ENCODE measurements at places on chromosomes 1 and 21.
A peak's percentile ranks its signal among the peaks of the same experiment; 100 is the strongest.

- peak; percentile 12 for DNase-seq
Measured at GRCh38 chr1:154557939-154558719, at the start of gene UBE2Q1. TSS of gene UBE2Q1 (minus strand) at chr1:154558662. CDS start at chr1:154558553, 109 bp downstream.

DNA sequence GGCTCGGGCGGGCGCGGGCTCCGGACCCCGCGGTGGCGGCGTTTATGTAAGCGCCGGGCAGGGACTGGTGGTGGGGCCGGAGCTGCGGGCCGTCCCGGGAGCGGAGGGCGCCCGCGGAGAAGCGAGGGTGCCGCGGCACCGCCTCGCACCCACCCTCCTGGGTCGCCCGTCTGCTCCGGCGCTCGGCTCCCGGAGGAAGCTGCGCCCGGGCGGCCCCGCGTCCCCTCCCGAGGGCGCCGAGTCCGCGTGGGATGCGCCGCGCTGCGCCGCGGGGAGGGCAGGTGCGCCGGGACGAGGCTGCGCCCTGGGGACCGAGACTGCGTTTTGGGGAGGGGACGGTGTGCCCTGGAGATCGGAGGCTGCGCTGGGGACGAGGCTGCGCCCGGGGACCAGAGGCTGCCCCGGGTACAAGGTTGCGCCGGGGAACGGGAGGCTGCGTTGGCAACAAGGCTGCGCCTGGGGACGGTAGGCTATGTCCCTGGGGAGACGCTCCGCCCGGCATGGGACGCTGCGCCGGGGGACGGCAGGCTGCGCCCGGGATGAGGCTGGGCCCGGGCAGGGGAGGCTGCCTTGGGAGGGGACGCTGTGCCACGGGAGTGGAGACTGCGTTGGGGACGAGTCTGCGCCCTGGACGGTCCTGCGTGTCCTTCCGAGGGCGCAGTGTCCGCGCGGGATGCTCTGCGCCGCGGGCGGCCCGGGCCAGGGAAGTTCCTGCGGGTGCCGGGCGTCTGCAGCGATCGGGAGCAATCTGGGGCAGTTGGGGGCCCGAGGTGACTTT, 627 bp downstream of the ADARB1 start:
- no peak for DNase-seq

GRCh38 chr21:42646076-42646825, 7.2 kb upstream of the PDE9A start:
- DNase-seq = no peak

DNA sequence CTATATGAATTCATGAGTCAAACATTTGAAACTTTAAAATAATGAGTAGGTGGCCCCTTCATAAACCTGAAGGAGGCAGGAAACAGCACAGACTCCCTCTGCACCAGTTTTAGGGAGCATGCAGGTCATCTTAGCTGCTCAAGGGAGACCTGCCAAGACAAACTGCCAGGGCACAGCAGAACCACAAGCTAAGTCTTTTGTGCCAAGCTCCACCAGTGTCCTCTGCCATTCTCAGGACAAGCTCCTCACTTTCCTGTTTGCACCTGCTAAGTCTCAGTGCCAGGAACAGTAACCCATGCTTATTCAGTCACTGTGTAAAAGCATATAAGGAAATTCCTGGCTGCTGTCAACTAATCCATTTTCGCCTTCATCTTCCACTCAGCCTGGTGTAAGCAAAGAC, 368.9 kb downstream of the SEC16B start:
- DNase-seq = no peak

- DNase-seq = no peak
Measured at GRCh38 chr1:234434706-234435105, 44.3 kb downstream of the TARBP1 start.

DNA sequence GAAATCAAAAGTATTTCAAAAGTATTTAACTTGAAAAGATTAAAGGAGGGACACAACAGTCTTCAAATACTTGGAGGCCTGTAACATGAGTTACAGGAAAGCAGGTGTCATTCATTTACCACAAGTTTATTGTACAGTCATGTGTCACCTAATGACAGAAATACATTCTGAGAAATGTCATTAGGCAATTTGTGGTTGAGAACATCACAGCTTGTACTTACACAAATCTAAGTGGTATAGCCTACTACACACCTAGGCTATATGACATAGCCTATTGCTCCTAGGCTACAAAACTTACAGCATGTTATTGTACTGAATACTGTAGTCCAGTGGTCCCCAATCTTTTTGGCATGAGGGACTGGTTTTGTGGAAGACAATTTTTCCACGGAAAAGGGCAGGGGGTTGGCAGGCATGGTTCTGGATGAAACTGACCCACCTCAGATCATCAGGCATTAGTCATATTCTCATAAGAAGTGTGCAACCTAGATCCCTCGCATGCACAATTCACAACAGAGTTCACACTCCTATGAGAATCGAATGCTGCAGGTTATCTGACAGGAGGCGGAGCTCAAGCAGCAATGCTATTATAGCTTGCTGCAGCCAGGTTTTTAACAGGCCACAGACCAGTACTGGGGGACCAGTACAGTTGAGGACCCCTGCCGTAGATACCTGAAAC, 25.0 kb upstream of the PHTF1 start:
- DNase-seq = no peak

GRCh38 chr1:180791806-180792205, 120.9 kb upstream of the KIAA1614 start:
- no peak for DNase-seq

- no peak for DNase-seq
Measured at GRCh38 chr1:59291561-59291960, 5.3 kb upstream of the FGGY start.

DNA sequence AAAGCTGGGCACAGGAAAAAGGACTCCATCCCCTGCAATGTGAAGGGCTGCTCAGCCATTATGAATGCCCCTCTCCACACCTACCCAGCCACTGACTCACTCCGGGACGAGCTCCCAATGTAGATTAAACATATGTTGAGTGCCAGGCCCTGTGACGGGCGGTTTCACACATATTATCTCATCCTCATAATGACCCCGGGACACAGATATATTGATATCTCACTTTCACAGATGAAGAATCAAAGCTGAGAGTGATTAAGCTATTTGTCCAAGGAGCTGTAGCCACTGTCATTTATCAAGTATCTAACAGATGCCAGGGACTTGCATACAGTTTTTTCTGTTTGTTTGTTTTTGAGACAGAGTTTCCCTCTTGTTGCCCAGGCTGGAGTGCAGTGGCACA, 35.0 kb upstream of the SLC30A1 start:
- DNase-seq = no peak

GRCh38 chr1:246417813-246418564, 89.1 kb downstream of the SMYD3 start:
- DNase-seq = no peak

DNA sequence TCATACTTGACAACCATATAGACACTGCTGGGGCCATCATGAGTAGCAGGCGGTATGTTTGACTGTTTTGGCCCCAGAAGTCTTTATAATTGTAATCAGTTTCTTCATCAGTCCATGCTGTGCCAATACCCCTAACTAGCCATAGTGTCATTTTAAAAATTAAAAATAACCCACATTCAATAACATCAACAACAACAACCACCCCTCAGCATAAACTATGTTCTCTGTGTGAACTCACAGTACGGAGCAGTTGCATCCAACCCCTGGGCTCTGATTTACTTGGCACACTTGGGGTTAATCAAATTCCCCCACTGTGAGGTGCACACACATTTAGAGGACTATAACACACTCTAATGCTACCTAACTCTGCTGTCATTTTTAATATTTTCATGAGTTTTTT, 553.7 kb downstream of the USP25 start:
- no peak for DNase-seq

GRCh38 chr1:233738396-233738795, 124.5 kb downstream of the KCNK1 start:
- no peak for DNase-seq

DNA sequence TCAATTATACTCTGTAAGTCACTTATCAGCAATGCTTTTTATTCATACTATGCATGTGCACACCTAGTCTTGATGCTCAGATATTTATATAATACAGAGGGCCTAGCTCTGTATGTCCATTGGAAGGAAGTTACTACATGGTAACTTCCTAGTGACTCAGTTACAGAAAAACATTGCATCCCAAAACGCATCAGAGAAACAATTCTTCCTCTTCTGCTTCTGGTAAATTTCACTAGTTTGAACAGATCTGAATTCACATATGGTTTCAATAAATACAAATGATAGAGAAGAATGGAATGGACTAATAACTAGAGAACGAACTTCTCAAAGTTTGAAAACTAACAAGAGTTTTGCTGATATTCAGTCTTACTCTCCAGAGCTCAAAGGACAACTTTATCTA, 811.3 kb upstream of the ADGRL2 start:
- DNase-seq = no peak

- DNase-seq = no peak
Measured at GRCh38 chr1:7007902-7008301, 222.6 kb downstream of the CAMTA1 start.

- DNase-seq = no peak
Measured at GRCh38 chr1:62726011-62726442, 37.8 kb upstream of the DOCK7 start.

DNA sequence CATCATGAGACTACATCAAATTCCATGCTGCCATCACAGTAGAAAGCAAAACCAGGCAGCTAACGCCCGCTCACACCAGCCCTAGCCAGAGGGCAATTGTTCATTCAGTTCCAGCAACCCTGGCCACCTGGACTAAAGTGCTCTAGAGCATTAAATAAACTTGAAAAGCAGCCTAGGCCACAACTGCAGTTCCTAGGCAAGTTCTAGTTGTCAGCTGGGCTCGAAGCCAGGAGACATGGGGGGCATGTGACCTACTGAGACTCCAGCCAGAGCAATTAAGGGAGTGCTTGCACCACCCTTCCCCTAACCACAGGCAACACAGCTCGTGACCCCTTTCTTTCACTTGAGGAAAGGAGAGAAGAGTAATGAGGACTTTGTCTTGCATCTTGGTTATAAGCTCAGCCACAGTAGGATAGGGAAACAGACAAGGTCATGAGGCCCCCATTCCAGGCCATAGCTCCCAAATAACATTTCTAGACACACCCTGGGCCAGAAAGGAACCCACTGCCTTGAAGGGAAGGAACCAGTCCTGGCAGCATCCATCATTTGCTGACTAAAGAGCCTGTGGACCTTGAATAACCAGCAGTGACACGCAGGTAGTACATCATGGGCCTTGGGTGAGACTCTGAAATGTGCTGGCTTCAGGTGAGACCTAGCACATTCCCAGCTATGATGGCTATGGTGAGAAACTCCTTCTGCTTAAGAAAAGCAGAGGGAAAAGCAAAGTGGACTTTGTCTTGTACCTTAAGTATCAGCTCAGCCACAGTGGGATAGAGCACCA, 77.0 kb downstream of the ZZZ3 start:
- no peak for DNase-seq

GRCh38 chr21:44423312-44423821, 31.9 kb upstream of the LRRC3 start:
- DNase-seq = no peak

DNA sequence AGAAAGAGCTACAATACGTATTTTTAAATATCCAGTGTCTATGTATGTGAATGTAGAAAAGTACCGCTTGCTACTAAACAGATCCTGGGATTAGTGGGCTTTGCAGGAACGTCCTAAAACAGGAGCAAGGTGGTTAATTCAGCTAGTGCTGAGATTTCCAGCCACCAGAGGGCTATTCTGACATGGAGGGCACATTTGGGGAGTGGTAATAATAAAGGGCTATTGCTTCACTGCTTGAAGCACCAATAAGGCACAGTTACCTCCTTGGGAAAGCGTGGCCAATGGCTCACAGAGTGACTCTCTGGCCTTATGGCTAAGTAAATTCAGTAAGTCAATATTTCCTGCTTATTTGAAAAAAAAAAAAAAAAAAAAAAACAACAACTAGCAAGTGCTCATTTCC, 152.4 kb downstream of the GABPA start:
- DNase-seq = no peak

- no peak for DNase-seq
Measured at GRCh38 chr1:6743189-6744101, 41.8 kb upstream of the CAMTA1 start.

GRCh38 chr1:52862666-52863458, 20.3 kb downstream of the ZYG11A start:
- no peak for DNase-seq

DNA sequence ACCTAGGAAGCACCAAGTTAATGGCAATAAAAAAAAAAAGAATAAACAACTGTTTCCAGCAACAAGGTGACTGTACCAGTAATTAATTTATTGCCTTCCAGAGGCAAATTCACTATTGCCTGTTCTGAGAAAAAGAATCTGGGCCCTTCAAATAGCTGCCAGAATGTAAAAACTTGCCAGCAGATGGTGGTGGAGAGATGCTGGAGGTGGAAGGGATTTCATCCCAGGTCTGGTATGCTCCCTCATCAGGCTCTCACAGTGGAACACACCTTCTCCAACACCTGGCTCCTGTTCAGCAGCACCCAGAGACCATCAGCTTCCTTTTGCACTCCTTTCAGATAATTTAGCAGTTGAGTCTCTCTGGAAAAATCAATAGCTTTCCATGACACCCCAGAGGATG, 792.9 kb upstream of the ADAMTS5 start:
- DNase-seq = no peak

DNA sequence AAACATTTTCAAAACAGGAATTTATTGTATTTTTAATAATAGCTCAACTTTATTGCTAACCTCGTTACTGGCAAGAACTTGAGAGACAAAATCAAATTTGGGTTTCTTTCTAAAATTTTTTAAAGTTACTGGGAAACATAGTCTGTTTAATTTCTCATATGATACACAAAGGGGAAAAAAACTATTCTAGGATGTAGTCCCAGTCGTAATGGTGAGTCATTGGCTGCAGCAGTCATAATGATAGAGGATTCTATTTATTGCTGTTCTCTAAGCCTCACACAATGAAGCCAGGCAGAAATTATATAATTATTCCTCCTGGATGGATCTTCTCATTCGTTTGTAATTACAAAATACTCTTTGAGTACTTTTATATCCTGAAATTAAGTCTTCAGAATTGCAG, 326.5 kb upstream of the SGIP1 start:
- DNase-seq = no peak

- DNase-seq = no peak
Measured at GRCh38 chr1:243562473-243562872, 287.6 kb downstream of the AKT3 start.

DNA sequence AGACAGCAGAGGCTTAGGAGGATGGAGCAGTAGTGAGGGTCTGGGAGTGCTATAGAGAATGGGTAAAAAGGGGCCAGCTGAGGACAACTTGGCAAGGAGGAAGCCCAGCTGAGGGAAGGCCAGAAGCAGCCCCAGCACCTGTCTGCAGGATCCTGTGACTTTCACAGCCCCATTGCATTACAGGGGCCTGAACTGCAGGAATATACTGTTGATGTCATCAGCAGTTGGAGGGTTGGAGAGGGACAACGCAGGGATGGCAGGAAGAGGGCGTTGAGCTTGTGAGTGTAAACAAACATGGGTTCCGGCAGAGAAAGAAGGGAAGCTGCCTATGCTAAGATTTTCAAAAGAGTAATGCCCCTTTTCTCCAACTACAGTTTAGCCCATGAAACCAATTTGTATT, 628.5 kb downstream of the SMYD3 start:
- no peak for DNase-seq

Measured in stimulated activated CD8-positive, alpha-beta memory T cell treated with anti-CD3 and anti-CD28 coated beads, Interleukin-2, amount 100 ng/mL, for 1 hour (primary cell).